ENCODE measurements at places on chromosomes 4 and X.
A peak's percentile ranks its signal among the peaks of the same experiment; 100 is the strongest.

DNA sequence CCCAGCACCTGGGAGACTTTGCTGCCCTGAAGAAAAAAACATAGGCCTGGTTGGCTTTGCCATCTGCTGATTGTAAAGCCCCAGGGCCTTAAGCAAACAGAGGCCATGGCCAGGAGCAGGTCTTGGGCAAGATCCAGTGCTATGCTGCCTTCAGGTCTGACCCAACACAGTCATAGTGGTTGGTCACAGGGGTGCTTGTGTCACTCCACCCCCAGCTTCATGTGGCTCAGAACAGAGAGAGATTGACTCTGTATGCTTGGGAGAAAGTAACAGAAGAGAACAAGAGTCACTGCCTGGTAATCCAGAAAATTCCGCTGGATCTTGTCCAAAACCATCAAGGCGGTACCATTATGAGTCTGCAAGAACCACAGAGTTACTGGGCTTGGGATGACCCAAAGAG is 24.4 kb upstream of the SMARCA5 start:
- no peak for DNase-seq

DNA sequence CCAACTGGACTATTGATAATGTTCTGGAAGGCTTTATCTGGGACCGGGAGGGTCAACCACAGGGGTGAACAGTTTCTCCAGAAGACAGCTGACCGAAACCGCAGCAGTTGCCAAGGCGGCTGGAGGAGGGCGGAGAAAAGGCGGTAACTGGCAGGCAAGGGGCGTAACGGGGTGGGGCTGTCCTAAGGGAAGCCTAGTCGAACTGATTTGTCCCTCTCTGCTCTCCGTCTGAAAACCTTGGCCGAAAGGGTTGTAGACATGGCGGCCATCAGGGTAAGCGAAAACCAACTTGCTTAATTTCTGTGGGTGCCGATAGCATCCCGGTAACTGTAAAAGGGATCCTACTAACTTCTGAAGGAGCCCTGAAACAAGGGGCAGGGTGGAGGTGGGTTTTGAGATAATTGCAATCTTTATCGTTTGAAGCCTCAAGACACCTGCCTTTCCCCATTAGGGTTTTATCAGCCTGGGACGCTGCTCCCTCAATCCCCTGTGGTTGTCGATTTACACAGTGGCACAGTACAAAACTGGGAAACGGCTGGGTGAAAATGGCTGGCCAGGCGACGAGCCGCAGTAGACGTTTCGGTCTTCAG is at the start of gene APOOL:
Gene APOOL (plus strand): TSS at position 223 of the 590 bp plus-strand sequence. CDS start 36 bp downstream, at position 259.
- peak; percentile 48 for DNase-seq

GRCh38 chr4:42080306-42080705 is 72.1 kb downstream of the BEND4 start:
- no peak for DNase-seq

DNA sequence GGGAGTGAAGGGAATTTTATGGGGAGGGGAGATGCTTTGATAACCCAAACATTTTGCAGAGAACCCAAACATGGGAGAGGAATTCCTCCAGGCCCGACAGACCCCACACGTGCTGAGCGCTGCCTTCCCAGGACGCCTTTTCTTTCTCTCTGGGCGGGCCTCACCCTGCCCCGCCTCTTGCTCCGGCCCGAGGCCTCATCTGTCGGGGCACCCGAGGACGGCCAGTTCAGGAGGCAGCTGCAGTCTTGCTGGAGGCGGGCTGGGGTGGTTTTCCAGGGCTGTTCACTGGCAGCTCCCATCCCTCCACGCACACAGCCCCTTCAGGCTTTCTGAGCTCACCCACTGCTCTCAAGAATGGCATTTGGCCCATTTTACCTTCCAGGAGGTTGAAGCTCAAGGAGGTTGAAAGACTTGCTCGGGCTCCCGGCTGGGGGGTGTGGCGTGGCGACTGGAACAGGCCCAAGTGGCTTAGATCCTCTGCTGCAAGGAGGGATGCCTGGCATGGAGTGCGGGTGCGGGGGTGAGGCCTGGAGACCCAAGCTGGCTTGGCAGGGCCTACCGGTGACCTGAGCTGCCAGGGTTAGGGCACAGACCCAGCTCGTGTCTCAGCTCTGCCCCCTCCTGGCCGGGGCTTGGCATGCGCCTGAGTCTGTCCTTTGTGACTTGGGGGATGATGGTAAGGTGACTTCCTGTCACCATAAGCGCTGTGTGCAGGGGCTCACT is 99.2 kb downstream of the PSAPL1 start:
- DNase-seq = no peak

DNA sequence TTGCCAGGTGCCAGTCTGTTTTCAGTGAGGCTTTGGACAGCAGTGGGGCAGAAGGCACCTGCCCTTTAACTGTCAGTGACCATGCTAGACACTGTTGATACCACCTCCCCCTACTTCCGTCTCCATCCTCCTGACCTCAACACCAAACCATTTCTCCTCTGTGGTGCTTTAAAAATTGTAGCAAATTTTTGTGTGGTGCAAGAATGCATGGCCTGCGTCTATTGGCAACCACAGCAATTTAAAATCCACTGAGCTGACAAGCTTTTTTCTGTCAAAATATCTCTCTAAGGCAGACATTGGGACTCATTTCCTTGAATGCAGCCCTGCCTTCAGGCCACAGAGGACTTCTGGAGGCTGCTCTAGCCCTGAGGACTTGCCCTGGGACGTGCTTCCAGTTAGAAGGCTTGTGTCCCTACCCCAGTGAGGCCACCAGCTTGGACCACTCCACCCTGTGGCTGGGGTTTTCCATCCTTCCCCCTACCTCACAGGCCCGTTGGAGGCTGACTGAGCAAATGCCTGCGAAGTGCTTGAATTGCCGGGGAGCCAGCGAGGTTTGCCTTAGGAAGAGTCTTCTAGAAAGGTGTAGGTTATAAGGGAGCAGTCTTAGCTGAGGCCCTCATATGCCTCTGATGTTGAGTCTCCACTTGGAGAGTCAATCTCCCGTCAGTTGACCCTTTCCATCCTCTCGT is 6.9 kb downstream of the PRRG3 start:
- DNase-seq = no peak

- DNase-seq = no peak
Measured at GRCh38 chr4:104444685-104445084, 50.0 kb downstream of the CXXC4 start.

GRCh38 chr4:14783011-14783877 is 219.0 kb upstream of the CPEB2 start:
- no peak for DNase-seq

GRCh38 chr4:2285613-2286381 is 23.9 kb upstream of the MXD4 start:
- DNase-seq = no peak

GRCh38 chrX:12162420-12162819 is 24.1 kb downstream of the FRMPD4 start:
- no peak for DNase-seq

- no peak for DNase-seq
Measured at GRCh38 chrX:39249999-39250398, 448.7 kb downstream of the MID1IP1 start.

- no peak for DNase-seq
Measured at GRCh38 chrX:117407449-117408150, 709.0 kb downstream of the KLHL13 start.

DNA sequence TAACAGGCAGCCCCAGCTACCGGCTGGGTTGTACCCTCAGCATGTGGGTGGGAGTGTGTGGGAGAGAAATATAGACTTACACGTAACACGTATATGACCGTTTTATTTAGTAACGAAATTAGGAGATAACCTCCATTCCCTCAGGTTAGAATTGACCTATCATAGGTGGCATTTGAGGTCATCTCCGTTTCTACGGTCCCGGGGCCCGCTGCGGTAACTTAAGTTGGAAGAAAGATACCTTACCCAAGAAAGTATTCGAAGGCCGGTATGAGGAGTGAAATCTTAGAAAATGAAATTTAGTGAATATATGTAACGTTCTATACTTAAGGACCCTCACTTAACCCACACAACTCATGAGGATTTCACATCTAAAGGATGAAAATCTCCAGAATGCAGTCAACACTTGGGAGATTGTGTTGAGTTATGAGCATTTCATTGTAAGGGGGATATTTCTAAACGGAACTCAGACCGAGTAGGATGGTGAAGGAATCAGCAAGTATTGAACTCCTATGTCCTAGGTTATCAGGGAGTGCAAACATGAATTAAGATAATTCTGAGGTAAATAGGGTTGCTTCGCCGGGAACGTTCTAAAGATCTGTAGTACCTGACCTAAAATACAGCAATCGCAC is 891 bp downstream of the CISD2 start:
- DNase-seq = peak; percentile 64

- DNase-seq = no peak
Measured at GRCh38 chr4:22874334-22874912, 181.7 kb downstream of the GBA3 start.

DNA sequence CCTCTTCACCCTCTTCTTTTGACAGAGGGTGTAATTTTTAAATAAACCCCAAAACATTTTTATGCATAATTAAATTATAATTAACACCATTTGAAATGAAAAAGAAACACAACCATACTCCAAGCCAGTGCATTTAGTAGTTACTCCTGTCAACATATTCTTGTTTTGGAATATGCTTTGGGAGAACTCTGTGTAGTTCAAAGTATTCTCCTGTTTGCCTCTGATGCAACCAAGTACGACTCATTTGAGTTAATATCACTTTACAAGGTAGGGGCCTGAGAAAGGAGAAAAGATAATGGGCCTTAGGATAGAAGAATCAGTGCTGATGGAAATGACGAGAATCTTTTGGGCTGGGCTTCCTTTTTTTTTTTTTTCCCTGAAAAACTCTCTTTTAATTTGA is 2.7 kb downstream of the PTPN13 start:
- DNase-seq = no peak

DNA sequence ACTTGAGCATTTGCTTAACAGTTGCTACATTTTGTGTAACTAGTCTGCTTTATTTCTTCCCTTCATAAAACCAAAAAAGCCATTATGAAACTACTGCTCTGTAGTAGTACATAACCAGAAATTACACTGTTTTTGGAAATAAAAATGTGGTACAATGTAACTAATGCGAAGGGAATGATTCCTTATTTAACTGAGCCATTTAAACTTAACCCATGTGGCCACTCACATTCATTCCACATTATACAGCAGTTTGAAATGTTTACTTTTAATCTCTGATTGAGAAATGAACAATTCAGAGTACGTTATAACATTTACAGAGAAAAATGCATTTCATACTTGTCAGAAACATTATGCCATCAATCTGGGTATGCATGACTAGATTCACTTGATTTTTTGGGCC is 94.2 kb downstream of the NYX start:
- no peak for DNase-seq

- no peak for DNase-seq
Measured at GRCh38 chrX:7110821-7111276, 36.7 kb upstream of the STS start.

- DNase-seq = no peak
Measured at GRCh38 chr4:8818063-8818881, 53.4 kb downstream of the HMX1 start.

GRCh38 chrX:15813416-15813815 is 23.1 kb downstream of the ZRSR2 start:
- no peak for DNase-seq

- no peak for DNase-seq
Measured at GRCh38 chrX:82973646-82974045, 534.4 kb upstream of the POU3F4 start.

DNA sequence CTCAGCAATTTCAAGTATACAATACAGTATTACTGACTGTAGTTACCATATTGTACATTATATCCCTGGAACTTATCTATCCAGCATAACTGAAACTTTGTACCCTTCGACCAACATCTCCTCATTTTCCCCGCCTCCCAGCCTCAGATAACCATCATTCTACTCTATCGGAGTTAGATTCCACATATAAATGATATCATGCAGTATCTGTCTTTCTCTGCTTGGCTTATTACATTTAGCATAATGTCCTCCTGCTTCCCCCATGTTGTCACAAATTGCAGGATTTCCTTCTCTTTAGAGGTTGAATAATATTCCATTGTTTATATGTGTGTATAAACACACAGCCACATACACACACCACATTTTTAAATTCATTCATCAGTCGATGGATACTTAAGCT is 218.1 kb downstream of the MAML3 start:
- DNase-seq = no peak

- DNase-seq = no peak
Measured at GRCh38 chr4:16607241-16608066, 291.0 kb downstream of the LDB2 start.

DNA sequence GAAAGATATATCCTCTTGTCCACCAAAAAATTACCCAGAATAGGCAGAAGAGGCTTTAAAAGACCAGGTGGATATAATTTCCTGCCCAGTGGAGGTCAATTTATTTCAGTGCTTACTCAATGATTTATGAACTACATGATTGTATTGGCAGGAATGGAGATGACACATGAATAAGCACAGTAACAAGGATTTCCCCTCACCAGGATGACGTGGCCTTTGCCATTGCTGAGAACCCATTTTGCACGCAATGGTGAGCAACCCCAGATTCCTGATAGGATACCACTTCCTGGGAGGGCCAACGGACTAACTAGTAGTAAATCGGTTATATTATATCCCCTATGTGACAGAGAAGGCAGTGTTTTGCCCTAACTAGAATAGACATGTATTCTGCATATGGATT is 11.6 kb upstream of the TTC29 start:
- no peak for DNase-seq

- no peak for DNase-seq
Measured at GRCh38 chrX:39226251-39226650, 425.0 kb downstream of the MID1IP1 start.

- DNase-seq = no peak
Measured at GRCh38 chrX:101415180-101416145, 7.4 kb downstream of the HNRNPH2 start.

- no peak for DNase-seq
Measured at GRCh38 chrX:10350981-10351380, 194.2 kb downstream of the CLCN4 start.

- DNase-seq = no peak
Measured at GRCh38 chr4:56857601-56858309, 36.3 kb upstream of the SPINK2 start.

DNA sequence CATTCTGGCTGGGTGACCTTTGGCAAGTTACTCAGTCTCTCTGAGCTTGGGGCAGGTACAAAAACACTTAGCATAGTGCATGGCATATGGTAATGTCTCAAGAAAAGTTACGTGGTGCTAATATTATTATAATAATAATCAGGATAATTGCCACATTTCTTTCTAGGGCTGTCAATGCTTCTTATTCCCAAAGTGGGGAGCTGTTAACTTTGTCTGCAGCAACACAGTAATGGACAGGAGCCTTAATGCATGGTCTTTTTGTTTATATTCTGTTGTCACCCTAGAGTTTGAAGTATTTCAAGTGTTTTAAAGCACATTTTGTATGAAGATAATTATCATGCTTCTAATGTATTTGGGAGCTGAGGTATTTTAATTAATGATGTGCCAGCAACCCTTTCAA is 121.8 kb downstream of the FHIP1A start:
- DNase-seq = no peak

GRCh38 chrX:53286171-53286570 is 4.8 kb upstream of the IQSEC2 start:
- no peak for DNase-seq

- DNase-seq = no peak
Measured at GRCh38 chrX:6885909-6886308, 261.6 kb upstream of the STS start.

DNA sequence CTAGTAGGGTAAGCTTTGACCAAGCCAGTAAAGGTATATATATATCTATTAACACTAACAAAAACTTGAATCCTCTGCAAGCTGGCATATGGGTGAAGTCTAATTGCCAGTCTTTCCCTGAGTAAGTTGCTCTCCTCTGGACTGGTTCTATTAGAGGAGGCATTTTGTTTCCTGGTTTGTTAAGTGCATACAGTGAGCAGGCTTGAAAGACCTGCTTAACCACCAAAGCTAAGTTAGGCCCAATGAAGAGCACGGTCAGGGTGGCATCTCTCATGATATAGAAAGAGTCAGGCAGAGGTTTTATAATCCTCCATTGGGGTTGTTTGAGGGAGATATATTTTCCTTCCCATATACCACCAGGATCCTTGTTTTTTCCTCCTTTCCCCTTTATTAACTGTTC is 9.6 kb upstream of the AREG start:
- no peak for DNase-seq
